ENCODE measurements at places on chromosomes 13 and 19.

DNA sequence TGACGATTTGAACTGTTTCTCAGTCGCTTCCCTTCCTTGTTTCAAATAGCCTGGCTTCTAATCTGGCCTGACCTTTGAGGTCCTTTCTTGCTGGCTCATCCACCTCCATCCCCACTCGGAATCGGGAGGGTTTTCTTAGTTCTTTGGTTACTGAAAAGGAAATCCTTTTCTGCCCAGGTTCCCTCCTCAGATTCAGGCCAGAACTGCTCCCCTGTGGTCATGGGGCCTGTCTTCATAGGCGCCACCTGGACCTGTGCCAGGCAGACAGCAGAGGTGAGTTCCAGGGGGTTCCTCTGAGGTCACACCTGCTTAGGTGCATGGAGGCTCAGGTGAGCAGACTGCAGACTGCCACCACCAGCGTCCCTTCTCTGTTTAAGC is 62.4 kb downstream of the AKAP11 start:
- DNase-seq, result no peak
- H3K4me1 ChIP-seq, result peaks cover 11% of the 10 kb centered on the region
- no peaks in the 10 kb centered on the region for H3K36me3 ChIP-seq

- peaks cover 35% of the 10 kb centered on the region for H3K27me3 ChIP-seq
- peaks cover 11% of the 10 kb centered on the region for H3K36me3 ChIP-seq
- peak within 1 kb of the TSS; percentile 76 for H3K4me3 ChIP-seq
These were observed at the start of gene GAS6 for GRCh38 chr13:113863524-113864272. TSS of gene GAS6 (minus strand) at chr13:113864076. CDS start at chr13:113863920, 156 bp downstream.

- no peak for DNase-seq
- H3K27me3 ChIP-seq, result no peaks in the 10 kb centered on the region
- H3K4me1 ChIP-seq, result peaks cover 15% of the 10 kb centered on the region
These were observed 21.4 kb downstream of the ACOD1 start for GRCh38 chr13:76969488-76970365.

DNA sequence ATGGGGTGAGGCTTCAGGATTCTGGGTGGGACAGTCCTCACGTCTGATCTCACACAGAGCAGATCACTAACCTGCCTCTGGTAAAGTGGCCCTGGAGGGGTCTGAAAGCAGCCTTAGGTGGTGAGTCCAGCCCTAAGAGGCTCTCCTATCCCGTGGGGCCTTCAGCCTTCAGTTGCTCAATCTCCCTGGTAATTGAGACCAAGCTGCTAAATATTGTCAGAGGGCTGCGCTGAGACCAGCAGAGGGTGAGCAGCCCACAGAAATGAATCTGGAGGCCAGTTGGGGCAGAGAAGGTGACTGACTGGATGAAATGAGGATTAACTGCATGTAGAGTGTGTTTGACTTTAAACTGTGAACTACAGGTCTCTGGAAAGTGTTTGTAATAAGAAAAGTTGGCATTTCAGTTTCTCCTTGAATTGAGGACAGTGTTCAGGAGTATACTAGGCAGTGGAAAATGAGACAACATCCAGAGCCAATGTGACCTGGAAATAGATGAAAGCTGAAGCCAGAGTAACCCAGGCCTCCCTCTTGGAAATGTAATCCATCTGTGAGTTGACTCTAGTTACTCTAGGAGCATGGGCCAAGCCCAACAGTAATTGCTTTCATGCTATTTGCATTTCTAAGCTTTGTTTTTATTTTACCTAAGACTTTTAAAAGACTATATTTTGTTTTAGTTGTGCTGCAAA is 14.3 kb upstream of the HSPH1 start:
- no peak overlapping the region for H3K4me3 ChIP-seq
- peaks cover 3% of the 10 kb centered on the region for H3K27me3 ChIP-seq
- peaks cover 19% of the 10 kb centered on the region for H3K4me1 ChIP-seq

GRCh38 chr19:11263726-11264125 is 1.4 kb upstream of the DOCK6 start:
- no peaks in the 10 kb centered on the region for H3K27me3 ChIP-seq
- H3K4me3 ChIP-seq, result peak overlapping the region; percentile 78
- H3K4me1 ChIP-seq, result peaks cover 18% of the 10 kb centered on the region
- H3K36me3 ChIP-seq, result no peaks in the 10 kb centered on the region
- H3K27ac ChIP-seq, result no peak overlapping the region

DNA sequence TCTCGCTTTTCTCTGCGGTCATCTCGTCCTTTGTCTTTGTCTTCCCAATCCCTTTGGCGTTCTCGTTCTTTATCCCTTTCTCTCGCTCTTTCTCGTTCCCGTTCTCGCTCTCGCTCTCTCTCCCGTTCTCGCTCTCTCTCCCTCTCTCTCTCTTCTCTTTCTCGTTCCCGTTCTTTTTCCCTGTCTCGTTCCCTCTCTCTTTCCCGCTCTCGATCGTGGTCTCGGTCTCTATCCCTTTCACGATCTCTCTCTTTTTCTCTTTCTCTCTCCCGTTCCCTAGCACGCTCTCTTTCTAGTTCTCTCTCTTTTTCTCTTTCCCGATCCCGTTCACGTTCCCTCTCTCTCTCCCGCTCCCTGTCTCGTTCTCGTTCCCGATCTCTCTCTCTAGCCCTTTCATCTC is 77.2 kb downstream of the ZC3H13 start:
- no peak for DNase-seq
- H3K4me3 ChIP-seq, result no peak overlapping the region
- H3K27ac ChIP-seq, result peak overlapping the region; percentile 0
- H3K36me3 ChIP-seq, result peaks cover 40% of the 10 kb centered on the region
- H3K4me1 ChIP-seq, result peaks cover 5% of the 10 kb centered on the region
- no peaks in the 10 kb centered on the region for H3K27me3 ChIP-seq

- no peaks in the 10 kb centered on the region for H3K27me3 ChIP-seq
- no peak overlapping the region for H3K27ac ChIP-seq
- no peaks in the 10 kb centered on the region for H3K36me3 ChIP-seq
- DNase-seq, result no peak
These were observed 1556.2 kb downstream of the SLITRK5 start for GRCh38 chr13:89227356-89227755.

- H3K4me1 ChIP-seq, result peaks cover 16% of the 10 kb centered on the region
- H3K27me3 ChIP-seq, result no peaks in the 10 kb centered on the region
- H3K36me3 ChIP-seq, result no peaks in the 10 kb centered on the region
- H3K4me3 ChIP-seq, result no peak overlapping the region
- no peak overlapping the region for H3K27ac ChIP-seq
These were observed 11.4 kb upstream of the USP12 start for GRCh38 chr13:27182844-27183497.

DNA sequence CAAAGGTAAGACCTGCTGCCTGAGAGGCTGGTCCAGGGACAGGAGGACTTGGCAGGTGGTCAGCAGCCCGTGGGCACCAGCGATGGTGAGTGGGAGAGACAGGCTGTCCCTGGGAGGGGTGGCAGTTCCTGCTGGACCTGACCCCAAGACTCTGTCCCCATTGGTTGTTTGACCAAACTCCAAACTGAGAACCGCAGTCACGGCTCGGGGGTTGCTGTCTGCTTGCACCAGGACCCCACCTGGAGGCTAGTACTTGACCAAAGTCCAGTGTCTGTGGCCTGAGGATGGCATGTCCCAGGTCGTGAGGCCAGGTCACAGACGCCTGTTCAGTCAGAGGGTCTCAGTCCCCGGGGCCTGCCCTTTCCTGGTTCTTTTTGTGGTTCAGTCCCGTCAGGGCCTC is 9.9 kb upstream of the ZNF14 start:
- H3K4me3 ChIP-seq, result no peak overlapping the region
- H3K4me1 ChIP-seq, result no peaks in the 10 kb centered on the region
- H3K36me3 ChIP-seq, result no peaks in the 10 kb centered on the region
- no peak overlapping the region for H3K27ac ChIP-seq
- no peak for DNase-seq

GRCh38 chr13:74452176-74452575 is 318.0 kb upstream of the KLF12 start:
- no peaks in the 10 kb centered on the region for H3K27me3 ChIP-seq
- DNase-seq, result no peak
- no peak overlapping the region for H3K4me3 ChIP-seq
- H3K36me3 ChIP-seq, result no peaks in the 10 kb centered on the region
- H3K27ac ChIP-seq, result no peak overlapping the region

DNA sequence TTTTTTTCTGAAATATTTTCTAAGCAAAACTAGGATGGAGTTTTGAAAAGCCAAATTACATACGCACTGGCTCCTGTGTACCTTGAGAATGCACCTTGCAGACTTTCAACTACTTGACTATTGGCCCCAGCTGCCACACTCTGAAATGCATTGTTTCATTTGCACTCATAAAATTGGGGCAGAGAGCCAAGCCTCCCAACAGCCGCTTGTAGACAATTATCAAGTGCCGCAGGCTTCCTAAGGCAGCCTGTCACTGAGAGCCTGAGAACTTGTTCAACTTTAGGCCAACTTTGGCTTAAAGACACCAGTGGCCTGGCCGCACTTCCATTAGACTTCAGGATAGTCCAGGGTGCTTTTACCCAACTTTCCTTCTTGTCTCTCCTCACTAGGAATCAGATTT is 115.7 kb upstream of the STARD13 start:
- H3K4me1 ChIP-seq, result no peaks in the 10 kb centered on the region
- no peak overlapping the region for H3K27ac ChIP-seq
- no peaks in the 10 kb centered on the region for H3K27me3 ChIP-seq
- peaks cover 6% of the 10 kb centered on the region for H3K36me3 ChIP-seq

GRCh38 chr19:34350161-34350561 is 14.8 kb upstream of the GPI start:
- H3K4me3 ChIP-seq, result no peak overlapping the region
- H3K27ac ChIP-seq, result no peak overlapping the region
- no peaks in the 10 kb centered on the region for H3K4me1 ChIP-seq
- no peak for DNase-seq

GRCh38 chr19:48999481-49000325 is 6.0 kb downstream of the RUVBL2 start:
- DNase-seq, result peak; percentile 89
- H3K27me3 ChIP-seq, result no peaks in the 10 kb centered on the region
- H3K27ac ChIP-seq, result peak overlapping the region; percentile 88
- no peak overlapping the region for H3K4me3 ChIP-seq
- peaks cover 12% of the 10 kb centered on the region for H3K36me3 ChIP-seq
- peaks cover 14% of the 10 kb centered on the region for H3K4me1 ChIP-seq
